SJCRH30 (cell line): ENCODE measurements at places on chromosomes 5 and 9. TPM values are rescaled to one million over a fixed set of nuclear protein-coding genes. Genes with fewer than 3 reads are reported as not detected.

SLC6A3 gene
- 0.04 and 0.23 TPM in 2 replicates for total RNA-seq

ISL1 gene
- 2.5 and 2.8 TPM in 2 replicates for total RNA-seq

DNA sequence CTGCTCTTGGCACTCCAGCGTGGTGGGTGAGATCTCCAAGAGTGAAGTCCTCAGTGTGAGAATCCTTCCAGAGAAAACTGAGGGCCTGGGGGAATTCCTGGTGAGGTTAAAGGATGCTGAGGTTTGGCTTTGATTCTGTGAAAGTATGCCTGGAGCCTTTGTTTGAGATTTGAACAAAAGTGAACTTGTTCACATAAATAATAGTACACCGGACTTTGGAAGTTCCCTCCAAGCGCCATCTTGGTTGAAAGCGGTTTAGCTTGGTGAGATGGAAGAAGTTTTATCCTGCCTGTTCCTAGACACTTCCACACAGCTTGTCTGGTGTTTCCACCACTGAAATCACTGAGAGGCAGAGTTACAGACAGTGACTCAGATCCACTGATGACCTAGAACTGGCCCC, 286.4 kb downstream of the NTRK2 start:
- H3K4me1 ChIP-seq: peaks cover 3% of the 10 kb centered on the region; the same call in 1 of the 2 replicates
- H3K27me3 ChIP-seq: 0 out of 2 replicates have a peak, but pooled peaks cover 7% of the 10 kb centered on the region
- no peak for DNase-seq
- H3K36me3 ChIP-seq: no peaks in the 10 kb centered on the region
- H3K4me3 ChIP-seq: no peak overlapping the region

DNA sequence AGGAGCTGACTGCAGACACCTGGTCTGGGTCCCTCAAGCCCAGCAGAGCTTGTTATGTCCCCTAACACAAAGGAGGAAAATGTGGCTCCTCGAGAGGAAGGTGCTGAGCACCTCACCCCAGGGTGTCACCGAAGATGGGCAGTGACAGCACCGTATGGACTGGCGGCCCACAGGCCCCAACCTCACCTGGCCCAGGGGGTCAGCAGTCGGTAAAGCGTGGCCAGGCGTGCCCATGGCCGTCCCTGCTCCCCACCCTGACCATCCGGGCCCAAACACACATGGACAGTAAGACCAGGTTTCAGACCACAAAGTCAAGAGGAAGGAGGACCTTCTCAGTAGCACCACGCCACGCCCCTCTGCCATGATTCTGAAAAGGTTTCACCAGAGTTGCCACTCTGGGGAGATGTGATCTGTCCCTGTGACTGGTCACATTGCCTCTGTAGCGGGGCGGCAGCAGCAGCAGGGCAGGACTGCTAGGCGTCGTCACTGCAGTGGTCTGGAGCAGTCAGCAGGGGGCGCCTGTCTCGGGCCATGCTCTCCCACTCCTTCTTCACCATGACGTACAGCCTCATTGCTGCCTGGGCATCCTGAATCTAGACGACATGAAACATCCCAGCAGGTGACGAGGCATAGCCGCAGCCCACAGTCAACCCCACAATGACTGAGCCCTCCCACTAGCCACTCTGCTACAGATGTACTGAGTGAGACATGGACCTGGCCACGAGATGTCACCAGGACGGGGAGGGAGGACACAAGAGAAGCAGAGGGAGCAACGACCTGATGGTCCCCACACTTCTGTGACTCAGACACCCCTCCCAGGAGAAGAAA, 11.1 kb downstream of the REXO4 start:
- H3K36me3 ChIP-seq: peaks cover 38% of the 10 kb centered on the region
- H3K27ac ChIP-seq: no peak overlapping the region
- DNase-seq: peak; percentile 88

DNA sequence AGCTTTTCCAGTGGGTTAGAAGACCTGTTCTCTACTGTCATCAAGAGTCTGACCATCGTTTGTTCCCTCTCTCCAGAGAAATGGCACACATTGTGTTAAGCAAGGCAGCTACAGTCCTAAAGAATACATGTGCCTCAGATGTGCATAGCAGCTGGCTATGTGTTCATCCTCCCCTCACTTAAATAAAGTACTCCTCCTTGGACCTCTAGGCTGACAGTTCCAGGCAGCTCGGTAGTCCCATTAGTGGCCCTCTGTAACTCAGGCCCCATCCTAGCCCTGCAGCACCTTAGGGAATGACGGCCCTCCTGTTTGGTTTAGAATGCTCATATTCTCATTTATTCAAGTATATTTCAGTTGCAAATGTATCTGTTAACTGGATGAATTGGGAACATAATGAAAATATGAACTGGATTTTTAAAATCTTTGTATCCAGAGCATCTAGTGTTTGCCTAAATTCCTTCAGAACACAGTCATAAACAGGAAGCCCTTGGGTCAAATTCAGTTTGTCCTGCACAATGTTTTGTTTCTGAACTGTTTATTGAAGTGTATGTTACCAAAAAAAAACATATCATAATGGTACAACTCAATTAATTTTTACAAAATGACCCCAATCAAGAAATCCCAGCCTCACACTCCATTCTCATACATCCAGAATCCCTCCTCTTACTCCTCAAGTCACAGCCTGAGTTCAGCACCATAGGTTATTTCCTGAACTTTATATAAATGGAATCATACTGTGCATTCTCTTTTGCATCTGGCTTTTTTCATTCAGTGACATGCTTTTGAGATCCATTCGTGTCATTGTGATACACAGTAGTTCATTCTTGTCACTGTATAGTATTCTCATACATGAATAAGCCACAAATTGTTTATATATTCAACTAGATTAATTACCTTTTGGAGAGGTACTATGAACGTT, 1.6 kb upstream of the ASPN start:
- H3K36me3 ChIP-seq: no peaks in the 10 kb centered on the region
- no peak overlapping the region for H3K27ac ChIP-seq
- no peak for DNase-seq
- no peaks in the 10 kb centered on the region for H3K27me3 ChIP-seq
- no peak overlapping the region for H3K4me3 ChIP-seq

DNA sequence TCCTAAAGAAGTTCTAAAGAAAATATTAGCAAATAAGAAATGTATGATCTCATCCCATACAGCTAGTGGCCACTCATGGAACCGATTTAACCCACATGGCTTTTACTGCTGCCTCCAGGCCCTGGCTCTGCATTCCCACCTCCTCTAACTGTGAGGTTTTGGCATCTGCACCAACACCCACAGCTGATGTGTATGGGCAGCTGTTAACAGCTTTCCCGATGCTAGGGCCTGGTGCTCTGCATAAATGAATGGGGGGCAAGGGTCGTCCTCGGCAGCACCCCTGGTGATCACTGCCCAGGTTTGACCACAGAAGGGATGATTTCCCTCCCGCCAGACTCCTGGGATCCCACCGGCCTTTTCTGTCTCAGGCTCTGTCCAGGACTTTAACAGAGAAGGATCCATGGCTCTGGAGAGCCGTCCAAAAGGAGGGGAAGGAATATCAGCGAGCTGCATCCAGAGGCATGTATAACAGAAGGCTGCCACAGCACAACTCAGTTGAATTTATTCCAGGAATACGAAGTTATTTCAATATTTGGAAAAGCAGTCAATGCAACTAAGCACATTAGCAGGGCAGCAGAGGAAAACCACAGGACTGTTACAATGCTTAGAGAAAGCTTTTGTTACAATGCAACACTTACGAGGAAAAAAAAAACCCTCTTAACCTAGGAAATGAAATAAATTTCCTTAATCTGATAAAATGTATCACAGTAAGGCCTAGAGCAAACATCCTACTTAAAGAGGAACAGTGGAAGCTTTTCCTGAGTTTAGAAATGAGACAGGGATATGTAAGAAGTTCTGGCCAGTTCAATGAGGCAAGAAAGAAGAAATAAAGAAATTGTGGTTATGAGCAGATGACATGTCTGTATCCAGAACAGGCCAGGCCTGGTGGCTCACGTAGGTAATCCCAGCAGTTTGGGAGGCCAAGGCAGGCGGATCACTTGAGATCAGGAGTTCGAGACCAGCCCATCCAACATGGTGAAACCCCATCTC, 63.1 kb downstream of the NACC2 start:
- no peaks in the 10 kb centered on the region for H3K36me3 ChIP-seq
- no peak overlapping the region for H3K27ac ChIP-seq
- no peaks in the 10 kb centered on the region for H3K27me3 ChIP-seq
- H3K4me3 ChIP-seq: no peak overlapping the region
- peaks cover 4% of the 10 kb centered on the region; the same call in 1 of the 2 replicates for H3K4me1 ChIP-seq

DNA sequence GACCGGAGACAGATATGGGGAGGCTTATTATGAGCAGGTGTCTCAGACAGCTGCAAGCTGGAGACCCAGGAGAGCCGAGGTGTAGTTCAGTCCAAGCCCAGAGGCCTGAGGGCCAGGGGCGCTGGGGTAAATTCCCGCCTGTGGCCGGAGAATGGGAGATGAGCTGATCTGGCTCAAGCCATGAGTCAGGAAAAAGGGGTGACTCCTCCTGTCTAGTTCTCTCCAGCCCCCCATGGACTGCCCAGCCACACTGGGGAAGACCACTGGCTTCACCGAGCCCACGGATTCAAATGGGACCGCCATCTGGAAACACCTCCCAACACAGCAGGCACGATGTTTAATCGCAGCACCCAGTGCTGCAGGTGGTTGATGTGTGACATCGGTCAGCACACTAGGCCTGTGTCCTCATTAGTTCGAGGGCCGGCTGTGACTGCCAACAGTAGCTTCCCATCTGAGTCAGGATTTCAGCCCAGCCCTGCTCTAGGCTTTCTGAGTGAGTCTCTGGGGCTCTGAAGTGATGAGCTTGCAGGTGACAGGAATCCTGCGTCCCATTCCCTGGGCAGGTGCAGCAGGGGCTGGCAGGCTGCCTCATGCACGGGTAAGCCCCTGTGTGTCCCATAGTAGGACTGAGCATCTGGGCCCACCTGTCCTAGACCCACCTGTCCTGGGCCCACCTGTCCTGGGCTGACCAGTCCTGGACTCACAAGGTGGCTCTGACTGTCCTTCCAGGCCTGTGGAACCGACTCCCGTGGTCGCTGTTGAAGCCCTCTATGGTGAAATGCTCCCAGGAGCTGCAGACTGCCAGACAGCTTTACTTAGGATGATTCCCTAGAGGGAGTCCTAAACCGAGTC, 49.7 kb downstream of the AHRR start:
- H3K27ac ChIP-seq: no peak overlapping the region

DNA sequence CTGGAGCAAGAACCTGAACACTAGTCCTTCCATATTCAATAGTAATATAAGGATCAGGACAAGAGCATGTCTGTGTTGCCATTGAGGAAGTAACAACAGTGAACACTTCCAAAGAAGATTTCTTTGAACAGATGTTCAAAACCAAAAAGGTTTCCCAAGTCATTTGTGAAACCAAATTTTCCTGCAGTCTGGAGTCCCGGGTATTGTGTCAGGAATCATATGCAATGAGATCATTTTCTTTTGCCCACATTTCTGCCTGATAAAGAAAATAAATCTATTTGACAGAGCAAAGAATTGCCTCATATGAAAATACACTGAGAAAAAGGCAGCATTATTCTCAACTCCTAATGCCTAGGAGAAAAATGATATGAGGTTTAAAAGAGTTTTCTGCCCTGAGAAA, 151.7 kb downstream of the SNX18 start:
- DNase-seq: peak; percentile 17
- no peak overlapping the region for H3K4me3 ChIP-seq
- no peak overlapping the region for H3K27ac ChIP-seq
- peaks cover 3% of the 10 kb centered on the region; the same call in 1 of the 2 replicates for H3K4me1 ChIP-seq
- H3K36me3 ChIP-seq: no peaks in the 10 kb centered on the region

GRCh38 chr5:122078116-122079110, at the start of gene LOX:
LOX (minus strand) TSS chr5:122078259; CDS start chr5:122077985, 274 bp downstream.
- H3K4me3 ChIP-seq: peak within 1 kb of the TSS; percentile 59
- no peaks in the 10 kb centered on the region for H3K4me1 ChIP-seq
- H3K36me3 ChIP-seq: no peaks in the 10 kb centered on the region
- peak within 1 kb of the TSS; percentile 26; the same call in 1 of the 2 replicates for H3K27ac ChIP-seq
- no peaks in the 10 kb centered on the region for H3K27me3 ChIP-seq

GRCh38 chr9:13665418-13666066, 386.1 kb upstream of the MPDZ start:
- no peaks in the 10 kb centered on the region for H3K27me3 ChIP-seq
- peak overlapping the region; percentile 43 for H3K27ac ChIP-seq
- no peaks in the 10 kb centered on the region for H3K36me3 ChIP-seq
- peak; percentile 22 for DNase-seq
- peaks cover 7% of the 10 kb centered on the region for H3K4me1 ChIP-seq
- H3K4me3 ChIP-seq: peak overlapping the region; percentile 17; the same call in 1 of the 2 replicates

GRCh38 chr5:178563621-178564020, 26.6 kb downstream of the COL23A1 start:
- no peak overlapping the region for H3K4me3 ChIP-seq
- H3K4me1 ChIP-seq: no peaks in the 10 kb centered on the region
- no peaks in the 10 kb centered on the region for H3K36me3 ChIP-seq
- no peak overlapping the region for H3K27ac ChIP-seq
- H3K27me3 ChIP-seq: 0 out of 2 replicates have a peak, but pooled peaks cover 3% of the 10 kb centered on the region

DNA sequence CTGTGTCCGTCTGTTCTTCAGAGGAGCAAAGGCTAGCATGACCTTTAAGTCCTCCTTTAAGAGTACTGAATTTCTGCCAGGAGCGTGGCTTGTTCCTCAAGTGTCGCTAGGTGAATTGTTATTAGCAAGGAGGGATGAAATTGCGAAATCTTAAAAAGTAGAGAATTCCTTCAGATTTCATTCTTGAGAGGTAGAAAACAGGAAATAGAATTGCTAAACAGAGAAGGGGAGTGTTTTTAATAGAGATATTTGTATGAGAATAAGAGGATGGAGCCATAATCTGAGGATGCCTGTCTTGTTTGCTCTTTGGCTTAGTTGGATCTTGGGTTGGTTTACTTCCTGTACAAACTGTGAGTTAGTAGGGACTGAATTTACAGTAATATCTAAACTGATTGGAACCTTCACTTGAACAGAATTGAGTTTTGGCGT, 39.2 kb downstream of the EXOSC2 start:
- DNase-seq: no peak
- no peaks in the 10 kb centered on the region for H3K27me3 ChIP-seq
- H3K4me1 ChIP-seq: peaks cover 11% of the 10 kb centered on the region
- no peaks in the 10 kb centered on the region for H3K36me3 ChIP-seq

GRCh38 chr9:25648116-25648515, 30.1 kb downstream of the TUSC1 start:
- H3K4me3 ChIP-seq: no peak overlapping the region
- no peaks in the 10 kb centered on the region for H3K4me1 ChIP-seq
- no peak overlapping the region for H3K27ac ChIP-seq
- H3K36me3 ChIP-seq: no peaks in the 10 kb centered on the region

- DNase-seq: peak; percentile 85
- no peaks in the 10 kb centered on the region for H3K27me3 ChIP-seq
- 0 out of 2 replicates have a peak, but pooled peaks cover 2% of the 10 kb centered on the region for H3K4me1 ChIP-seq
- H3K27ac ChIP-seq: no peak overlapping the region
These were observed 5.3 kb upstream of the ACO1 start for GRCh38 chr9:32378993-32379729.
